T-helper 2 cell (primary cell): ENCODE measurements at places on chromosomes 6 and 20.

DNA sequence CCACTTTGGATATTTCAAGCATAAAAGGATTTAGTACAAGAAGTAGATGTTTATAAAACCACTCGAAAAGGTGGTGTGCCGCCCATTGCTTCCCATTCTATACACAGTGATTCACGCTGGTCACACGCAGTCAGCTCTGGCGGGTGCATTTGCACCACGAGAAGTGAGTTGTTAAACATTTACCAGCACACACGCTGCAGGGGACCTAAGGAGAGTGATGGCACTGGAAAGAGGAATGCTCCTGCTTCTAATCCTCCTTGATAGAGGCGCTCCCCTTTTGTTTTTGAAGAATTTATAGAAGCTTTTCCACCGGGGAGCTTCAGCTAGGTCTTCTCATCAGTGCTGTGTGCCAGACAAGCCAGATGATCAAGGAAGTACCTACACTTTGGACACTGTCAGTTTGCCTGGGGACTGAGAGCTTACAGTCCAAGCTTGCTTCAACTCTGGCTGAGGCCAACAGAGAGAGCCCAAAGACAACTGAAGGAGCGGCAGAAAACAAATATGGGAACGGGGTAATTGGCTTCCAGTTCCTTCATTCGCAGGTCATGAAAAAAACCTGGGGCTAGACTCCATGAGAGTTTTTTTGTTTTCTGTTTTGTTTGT lies 31.2 kb downstream of the MUC22 start:
- no peak for DNase-seq

DNA sequence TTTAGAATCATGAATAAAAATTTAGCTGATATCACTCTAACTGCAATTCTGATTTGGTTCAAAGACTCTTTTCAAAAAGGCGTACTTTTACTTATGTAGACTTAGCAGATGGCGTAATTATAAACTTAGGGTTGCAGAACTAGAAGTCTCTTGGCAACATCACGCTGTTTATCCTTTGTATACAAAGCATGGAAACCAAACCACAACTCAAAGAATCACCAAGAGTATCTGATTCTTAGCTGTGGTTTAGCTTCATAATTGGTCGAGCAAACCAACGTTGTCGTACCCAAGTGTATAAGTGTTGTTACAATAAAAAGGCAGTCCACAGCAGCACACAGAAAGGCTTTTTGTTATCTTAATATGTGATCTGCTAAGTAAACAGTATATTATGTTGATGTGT lies 18.2 kb downstream of the STMND1 start:
- DNase-seq = no peak

DNA sequence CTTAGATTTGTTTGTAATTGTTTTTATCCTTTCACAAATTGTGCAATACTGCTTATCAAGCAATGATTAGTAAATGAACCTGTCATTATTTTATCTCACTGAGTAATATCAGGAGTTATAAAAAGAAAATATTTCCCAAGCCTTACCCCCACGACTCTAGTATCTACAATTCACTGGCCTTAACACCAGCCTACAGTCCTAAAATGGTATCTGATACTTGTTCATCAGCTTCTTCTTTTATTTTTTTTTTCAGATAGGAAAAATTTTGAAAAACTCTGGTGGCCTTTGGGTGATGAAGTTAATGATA lies 160.8 kb upstream of the FOXA2 start:
- DNase-seq = no peak

DNA sequence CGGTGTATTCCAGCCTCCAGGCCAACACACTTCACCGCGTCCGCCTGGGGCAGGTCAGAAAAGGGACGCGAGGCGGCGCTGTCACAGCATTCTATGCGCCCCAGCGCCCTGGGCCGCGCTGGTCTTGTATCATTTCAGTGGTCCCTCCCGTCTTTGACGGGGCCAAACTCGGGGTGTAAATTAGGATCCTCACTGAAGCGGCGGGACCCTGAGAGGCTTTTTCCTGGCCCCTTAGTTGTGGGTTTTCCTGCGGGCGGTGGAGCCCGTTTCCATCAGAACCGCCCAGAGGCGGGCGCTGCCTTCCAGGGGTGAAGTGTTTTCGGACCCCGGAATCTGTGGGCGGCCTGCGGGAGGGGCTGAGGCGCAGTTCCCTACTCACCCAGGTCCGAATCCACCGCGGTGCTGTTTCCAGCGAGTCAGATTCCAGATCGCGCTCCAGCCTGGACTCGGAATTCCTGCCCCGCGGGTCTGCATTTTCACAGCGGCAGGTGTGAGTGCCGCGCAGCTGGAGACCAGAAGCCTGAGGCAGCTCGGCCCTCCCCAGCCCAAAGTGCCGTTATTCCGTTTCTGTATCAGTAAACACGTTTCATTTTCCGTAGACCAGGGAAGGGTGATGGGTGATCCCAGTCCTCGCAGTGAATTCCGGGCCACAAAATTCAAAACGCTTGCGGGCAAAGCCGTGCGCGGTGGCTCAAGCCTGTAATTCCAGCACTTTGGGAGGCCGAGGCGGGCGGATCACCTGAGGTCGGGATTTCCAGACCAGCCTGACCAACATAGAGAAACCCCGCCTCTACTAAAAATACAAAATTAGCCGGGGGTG lies 3.9 kb upstream of the MICB start:
- peak; percentile 69 for DNase-seq

GRCh38 chr20:58306421-58307261 lies 2.9 kb upstream of the RAB22A start:
- DNase-seq = peak; percentile 91

GRCh38 chr20:3237958-3238615 lies 903 bp downstream of the SLC4A11 start:
- DNase-seq = no peak
